ENCODE measurements at places on chromosomes 2 and 18.

GRCh38 chr18:45774065-45774521, 50.1 kb downstream of the SLC14A1 start:
- no peak for DNase-seq

GRCh38 chr18:45381282-45381681, 234.0 kb upstream of the SLC14A2 start:
- DNase-seq: no peak

DNA sequence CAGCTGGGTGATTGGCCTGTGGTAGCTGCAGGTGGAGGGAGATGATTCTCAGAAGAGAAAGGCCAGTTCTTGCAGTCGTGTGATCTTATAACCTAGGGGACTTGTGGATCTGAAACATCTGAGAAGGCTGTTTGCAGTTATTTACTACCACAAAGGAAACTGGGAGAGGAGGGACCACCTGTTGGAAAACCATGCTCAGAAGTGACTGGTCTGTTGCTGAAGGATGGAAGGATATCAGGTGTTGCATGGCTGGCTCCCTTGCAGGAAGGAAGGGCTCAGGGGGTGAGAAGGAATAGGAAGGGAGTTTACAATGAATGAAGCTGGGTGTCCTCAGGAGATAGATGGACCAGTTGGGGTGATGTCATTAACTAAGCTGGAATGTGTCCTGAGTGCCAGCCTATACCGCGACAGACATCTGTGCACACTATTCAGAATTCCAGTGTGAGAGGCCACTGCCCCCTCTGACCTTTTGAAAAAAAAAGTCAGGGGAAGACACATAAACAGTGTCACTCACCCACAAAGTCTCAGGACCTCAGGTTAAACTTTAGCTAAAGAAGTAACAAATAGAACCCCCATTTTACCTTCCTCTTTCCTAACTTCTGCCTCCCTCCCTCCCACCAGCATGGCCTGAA, 17.5 kb downstream of the IGFBP2 start:
- DNase-seq: no peak

DNA sequence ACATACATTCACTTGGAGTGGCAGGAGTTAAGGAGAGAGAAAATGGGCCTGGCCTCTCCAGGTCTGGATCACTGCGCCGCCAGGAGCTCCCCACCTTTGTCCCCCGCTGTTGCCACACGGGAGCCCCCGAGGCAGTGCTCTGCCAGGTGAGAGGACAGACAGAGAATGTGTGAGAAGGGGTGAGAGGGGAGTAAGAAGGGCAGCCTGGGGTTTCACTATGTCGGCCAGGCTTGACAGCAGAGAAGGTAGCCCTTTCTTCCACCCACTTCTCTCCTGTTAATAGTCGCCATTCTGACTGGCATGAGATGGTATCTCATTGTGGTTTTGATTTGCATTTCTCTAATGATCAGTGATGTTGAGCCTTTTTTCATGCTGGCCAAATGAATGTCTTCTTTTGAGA, 26.2 kb upstream of the ARHGEF4 start:
- no peak for DNase-seq

DNA sequence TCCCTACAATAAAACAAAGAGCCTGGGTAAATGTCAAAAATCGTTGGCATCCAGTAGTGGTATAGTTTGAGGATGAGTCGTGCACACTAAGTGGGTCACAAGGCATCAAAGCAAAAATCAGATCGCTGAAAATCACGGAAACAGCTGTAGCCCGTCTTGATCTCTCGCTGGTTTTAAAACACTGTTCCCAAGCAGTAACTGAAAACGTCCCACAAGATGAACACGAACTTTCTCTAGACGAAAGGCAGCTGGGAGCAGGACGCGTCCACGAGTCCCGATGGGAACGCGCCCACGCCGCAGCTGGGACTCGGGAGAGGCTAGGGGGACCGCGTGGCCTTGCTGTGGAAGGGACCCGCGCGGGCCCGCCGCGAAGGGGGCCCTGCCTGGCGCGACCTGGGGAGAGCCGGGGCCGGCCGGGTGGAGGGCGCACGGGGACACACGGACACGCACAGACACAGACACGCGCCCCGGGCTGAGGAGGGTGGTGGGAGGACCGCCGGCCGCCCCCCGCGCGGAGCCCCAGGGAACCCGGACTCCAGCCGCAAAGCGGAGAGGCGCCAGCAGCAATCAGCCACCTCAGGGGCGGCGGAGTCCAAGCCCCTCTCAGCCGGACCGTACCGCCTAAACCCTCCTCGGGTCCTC, 651 bp downstream of the STK17B start:
- DNase-seq: no peak

DNA sequence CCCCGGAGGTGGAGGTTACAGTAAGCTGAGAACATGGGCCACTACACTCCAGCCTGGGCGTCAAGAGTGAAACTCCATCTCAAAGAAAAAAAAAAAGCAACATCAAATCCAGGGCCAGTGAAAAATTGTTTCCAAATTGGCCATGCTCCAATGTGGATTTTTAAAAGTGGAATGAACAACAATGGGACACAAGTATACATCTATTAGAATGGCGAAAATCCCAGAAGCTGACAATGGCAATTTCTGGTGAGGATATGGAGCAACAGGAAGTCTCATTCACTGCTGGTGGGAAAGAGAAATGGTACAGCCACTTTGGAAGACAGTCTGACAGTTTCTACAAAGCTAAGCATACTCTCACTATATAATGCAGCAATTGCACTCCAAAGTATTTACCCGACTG, 161.4 kb downstream of the UXS1 start:
- no peak for DNase-seq

GRCh38 chr2:48383036-48383435, 146.9 kb upstream of the STON1 start:
- no peak for DNase-seq

GRCh38 chr18:35454803-35455202, 43.0 kb downstream of the INO80C start:
- DNase-seq: no peak

DNA sequence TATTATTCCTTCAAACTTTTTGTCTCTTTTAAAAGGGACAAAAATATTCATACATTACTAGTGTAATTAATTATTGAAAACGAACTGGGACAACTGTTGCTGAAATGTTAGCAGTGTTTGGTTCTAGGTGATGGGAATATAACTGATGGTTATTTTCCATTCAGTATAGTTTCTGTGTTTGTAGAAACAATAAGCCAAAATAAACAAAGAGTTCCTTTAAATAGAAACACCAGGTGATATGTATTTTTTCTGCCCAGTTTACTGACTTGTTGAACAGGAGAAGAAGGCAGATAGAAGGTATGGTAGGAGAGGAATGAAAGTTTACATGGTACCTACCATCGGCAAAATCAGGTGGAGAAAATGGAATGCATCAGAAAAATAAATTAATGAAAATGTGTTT, 74.2 kb downstream of the LYPD6B start:
- DNase-seq: no peak

GRCh38 chr2:176242276-176242675, 27.0 kb upstream of the MTX2 start:
- no peak for DNase-seq

- DNase-seq: no peak
These were observed 109.8 kb downstream of the PARD3B start for GRCh38 chr2:204655101-204655500.

DNA sequence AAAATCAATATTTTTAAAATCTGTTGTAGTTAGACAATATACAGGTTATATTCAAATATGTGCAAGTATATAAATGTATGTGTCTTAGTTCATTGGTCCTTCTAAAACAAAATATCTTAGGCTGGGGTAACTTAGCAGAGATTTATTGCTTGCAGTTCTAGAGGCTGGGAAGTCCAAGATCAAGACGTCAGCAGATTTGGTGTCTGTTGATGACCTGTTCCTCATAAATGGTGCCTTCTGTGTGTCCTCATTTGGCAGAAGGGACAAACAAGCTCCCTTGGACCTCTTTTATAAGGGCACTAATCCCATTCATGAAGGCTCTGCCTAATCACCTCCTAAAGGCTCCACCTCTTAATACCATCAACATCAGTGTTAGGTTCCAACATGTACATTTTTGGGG, 31.3 kb downstream of the ABI2 start:
- DNase-seq: no peak

DNA sequence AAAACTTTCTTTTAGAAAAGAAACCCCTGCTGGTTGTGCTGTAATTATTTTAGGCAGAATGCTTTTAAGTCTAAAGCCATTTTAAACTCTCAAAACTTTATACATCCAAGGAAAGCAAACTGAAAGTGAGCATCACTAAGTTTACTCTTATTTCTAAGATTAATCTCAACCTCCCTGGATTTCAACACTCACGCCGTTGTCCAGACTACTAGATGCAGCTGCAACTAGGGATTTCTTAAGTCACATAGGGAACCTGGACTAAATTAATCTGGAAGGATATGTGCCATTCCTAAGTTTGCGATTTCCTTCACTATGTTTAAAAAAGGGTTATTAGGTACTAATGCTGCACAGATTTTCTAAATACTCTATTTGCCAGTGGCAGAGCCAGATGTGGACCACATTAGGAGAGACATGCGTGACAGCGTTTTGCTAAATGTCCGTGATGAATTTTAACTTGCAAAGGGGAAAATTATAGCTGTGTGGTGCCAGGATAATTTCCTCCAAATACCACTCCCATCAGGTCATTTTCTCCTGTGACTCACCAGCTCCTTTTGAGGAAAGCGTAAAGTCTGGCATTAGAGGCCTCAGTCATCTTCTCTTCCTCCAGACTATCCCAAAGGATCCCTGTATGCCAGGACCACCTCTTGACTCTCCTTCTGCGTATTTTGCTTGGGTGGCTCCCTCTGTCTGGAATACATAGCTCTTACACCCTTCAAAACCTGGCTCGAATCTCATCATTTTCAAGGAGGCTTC, 143.7 kb downstream of the ATL2 start:
- no peak for DNase-seq

DNA sequence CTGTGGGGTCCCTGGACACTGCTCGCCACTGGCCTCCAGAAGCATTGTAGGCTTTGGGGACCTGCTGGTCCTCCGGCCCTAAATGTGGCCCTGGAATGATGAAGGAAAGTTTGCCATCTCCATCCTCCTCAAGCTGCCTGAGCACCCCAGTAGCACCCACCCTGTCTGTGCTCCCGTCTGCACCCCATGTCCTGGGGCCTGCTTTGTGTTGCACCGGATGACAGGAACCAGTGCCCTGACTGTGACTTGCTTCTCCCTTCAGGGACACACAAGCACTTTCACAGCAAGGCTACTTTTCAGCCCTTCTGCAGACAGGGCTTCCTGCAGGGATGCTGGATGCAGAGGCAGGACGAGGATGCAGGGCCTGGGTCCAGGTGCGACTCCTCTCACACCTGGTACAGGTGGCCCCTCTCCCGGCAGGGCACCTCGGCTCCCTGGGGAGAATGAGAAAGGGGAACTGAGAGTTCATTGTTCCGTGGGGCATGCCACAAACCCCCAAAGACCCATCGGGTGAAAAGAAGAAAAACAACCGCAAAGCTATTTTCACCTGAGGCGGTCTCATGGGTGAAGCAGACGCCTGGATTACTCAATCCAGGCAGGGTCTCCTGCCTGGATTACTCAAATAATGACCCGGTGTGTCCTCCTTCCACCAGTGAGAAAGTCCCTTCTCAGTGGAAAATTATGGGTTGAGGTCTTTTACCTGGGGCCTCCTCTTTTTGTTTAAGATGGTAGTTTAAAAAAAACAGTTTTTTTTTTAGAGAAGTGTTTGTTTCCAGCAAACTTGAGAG, 74.9 kb downstream of the LONRF2 start:
- DNase-seq: no peak

DNA sequence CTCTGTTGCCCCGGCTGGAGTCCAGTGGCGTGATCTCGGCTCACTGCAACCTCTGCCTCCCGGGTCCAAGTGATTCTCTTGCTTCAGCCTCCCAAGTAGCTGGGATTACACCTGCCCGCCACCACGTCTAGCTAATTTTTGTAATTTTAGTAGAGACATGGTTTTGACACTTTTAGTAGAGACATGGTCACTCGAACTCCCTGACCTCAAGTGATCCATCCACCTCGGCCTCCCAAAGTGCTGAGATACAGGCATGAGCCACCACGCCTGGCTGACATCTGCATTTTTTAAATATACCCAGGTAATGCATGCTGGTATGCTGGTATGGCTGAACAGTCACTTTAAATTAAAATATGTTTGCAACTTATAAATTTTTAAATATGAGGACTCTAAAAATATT, 91.9 kb downstream of the EPB41L3 start:
- DNase-seq: no peak

GRCh38 chr2:10242998-10243925, 59.4 kb upstream of the HPCAL1 start:
- no peak for DNase-seq

DNA sequence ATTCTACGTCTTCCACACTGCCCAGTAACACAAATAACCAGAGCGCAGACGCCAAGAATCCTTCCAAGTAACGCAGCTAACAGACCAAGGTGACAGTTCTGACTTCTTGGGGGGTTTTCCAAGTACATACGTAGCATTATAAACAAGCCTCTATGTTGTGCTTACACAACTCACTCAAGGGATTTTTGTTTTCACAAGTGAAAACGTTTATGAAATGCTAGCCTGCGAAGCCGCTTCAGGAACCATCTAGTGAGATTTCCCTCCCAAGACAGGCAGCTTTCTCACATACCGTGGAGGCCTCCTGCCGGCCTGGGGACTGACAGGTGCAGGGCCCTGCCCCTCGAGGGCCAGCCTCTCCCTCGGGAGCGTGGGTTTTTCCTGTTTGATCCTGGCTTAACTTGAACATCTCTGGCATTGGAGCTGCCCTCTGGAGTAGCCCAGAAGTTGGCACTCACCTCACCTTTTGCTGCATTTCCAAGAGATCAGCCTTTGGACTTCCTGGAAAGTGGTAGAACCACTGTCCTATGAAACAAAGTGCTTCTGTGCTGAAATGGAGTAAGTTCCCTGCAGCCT, 151.1 kb downstream of the MBP start:
- DNase-seq: no peak

- no peak for DNase-seq
These were observed 43.7 kb downstream of the ARL4C start for GRCh38 chr2:234453216-234453615.

GRCh38 chr2:23459032-23459431, 74.1 kb downstream of the KLHL29 start:
- DNase-seq: no peak

- DNase-seq: peak; percentile 36
These were observed 29.8 kb downstream of the LRP1B start for GRCh38 chr2:142100970-142101369.

- DNase-seq: no peak
These were observed 19.9 kb upstream of the TMEM131 start for GRCh38 chr2:98015671-98016070.

- DNase-seq: no peak
These were observed 1.0 kb downstream of the UCN start for GRCh38 chr2:27307287-27307544.

DNA sequence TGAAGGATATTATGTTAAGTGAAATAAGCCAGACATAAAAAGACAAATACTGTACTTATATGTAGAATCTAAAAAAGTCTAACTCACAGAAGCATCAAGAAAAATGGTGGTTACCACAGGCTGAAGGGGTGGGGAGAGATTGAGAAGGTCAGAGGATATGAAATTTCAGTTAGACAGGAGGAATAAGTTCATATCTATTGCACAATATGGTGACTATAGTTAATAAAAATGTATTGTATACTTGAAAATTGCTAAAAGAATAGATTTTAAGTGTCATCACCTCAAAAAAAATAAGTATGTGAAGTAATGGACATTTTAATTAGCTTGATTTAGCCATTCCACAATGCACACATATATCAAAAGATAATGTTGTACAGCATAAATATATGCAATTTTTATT, 19.8 kb downstream of the ACMSD start:
- DNase-seq: no peak

GRCh38 chr2:10064932-10065772, 15.1 kb downstream of the CYS1 start:
- DNase-seq: no peak
